GM23338 (cell line): ENCODE measurements at places on chromosomes 7 and 10. TPM values are rescaled to one million over a fixed set of nuclear protein-coding genes. Genes with fewer than 3 reads are reported as not detected.
A peak's percentile ranks its signal among the peaks of the same experiment; 100 is the strongest.

- DNase-seq: peak; percentile 65
Observed at GRCh38 chr7:88758381-88759229, 895 bp upstream of the ZNF804B start.

DNA sequence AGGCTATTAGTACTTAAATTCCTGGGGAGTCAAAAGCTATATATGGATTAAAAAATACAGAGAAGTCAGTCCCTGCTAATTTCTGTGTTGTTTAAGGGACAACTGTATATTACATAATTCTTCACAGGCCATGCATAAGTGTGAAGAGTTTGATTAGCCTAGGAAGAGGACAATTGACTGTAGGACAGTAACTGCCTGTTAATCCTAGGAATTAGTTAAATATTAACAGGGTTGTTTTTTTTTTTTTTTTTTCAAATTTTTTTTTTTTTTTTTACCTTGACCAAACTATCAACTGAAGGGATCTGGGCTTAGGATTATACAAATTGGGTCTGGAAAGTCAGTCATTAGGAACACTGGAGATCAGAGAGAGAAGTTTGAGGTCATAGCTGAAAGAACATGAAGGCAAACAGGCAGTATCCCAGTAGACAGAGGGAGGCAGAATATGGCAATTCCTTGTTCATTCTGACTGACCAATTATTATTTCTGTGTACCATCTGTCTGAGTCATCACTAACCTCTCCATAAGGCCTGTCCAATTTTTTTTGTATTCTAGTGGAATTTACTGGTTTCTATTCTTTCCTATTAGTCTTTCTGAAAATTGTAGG lies 1139.2 kb downstream of the SORCS1 start:
- no peak for DNase-seq

GRCh38 chr10:15106352-15107013 lies 9.3 kb downstream of the RPP38 start:
- DNase-seq: peak; percentile 88

GRCh38 chr7:114922652-114923402 lies 933 bp downstream of the MDFIC start:
- peak; percentile 56 for DNase-seq

DNA sequence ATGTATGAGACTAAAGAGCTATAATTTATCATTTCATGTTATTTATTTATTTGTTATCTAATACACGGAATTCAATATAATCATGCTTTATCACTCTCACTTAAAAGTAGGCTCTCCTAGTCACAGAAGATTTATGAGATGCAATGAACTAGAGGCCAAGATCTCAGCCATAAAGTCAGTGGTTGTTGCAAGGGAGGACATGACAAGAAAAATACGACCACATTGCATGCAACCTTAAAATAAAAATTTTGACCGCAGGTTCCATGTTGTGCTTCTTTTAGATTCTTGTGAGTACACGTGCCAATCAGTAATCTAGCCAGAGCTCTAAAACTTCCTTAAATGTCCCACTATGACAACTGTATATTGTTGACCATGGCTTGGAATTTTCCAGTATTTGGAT lies 75.9 kb upstream of the SP8 start:
- no peak for DNase-seq

DNA sequence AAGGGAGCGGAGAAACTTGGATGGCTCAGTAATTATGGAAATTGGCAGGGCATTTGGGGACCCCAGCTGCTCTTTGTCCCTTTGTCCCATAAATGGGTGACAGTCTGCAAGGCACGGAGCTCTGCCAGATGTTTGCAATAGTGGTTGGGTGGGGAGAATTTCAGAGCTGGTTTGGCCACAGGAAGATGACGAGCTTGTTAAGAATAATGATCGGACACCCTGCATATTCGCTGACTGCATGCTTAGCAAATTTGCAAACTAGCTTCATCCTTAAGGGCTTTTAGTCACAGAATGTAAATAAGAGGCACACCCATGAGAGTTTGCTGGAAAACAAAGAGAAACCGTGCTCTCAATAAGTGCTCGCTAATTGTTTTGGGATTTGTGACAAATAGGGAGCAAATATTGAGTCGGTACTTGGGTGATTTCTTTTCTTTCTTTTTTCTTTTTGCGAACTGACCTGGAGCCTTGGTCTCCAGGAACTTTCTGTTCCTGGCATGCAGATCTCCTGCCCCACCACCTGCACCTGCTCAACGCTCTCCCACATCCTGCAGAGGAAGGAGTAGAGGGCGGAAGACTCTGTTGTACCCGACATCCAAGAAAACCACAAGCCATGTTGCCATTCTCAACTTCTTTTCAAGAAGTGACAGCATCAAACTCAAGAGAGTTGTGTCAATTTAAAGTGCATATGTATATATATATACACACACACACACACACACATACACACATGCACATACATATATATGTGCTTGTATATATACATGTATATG lies 238.9 kb downstream of the CAMK1D start:
- no peak for DNase-seq

DNA sequence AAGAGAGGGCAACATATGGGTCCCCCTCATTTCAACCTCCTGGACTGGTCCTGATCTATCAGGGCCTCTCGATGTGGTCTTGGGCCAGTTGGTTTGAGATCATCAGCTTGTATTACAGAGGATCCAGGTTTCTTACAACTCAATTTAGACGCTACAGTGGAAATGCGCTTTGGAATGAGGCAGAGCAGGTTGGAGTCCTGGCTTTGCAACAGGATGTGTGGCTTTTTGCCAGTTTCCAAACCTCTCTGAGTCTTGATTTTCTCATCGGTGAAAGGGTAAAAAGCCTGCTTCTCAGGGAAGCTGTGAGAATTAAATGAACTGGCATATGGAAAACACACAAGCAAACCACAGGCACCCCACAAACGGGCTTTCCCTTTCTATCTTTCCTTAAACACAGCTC lies 37.5 kb upstream of the MKI67 start:
- DNase-seq: no peak

DNA sequence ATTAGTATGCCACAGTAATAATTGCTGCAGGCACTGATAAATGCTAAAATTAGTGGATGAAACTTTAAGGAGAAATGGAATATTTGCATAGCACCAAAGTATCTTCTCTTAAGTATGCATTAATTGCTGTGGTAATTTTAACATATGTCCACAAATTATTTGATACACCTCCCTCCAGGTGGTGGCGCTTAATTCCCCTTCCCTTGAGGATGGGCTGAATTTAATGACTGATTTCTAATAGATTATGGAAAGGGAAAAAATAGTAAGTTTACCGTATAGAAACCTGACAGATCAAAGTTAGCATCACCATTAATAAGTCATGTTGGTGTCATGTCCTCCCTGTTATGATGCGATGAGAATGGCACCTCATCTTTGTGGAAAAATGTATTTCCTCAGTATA lies 519.2 kb downstream of the TFEC start:
- no peak for DNase-seq

DNA sequence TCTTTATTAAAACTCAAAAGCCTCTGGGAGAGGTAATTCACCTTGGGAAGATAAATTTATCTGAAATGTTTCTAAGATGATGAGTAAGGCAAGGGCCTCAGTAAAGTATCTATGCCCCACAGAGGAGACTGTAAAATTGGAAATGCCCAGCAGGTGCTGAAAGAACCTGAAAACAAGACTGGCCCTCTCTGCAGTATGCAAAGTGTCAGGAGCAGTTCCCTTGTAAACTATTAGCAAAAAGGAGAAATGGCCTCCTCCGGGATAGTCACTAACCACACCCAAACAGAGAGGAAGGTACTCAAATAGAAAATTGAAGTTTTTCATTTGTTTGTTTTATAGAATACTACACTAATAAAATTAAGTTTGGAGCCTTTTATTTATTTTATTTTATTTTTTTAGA lies 81.2 kb downstream of the FZD1 start:
- DNase-seq: no peak

DNA sequence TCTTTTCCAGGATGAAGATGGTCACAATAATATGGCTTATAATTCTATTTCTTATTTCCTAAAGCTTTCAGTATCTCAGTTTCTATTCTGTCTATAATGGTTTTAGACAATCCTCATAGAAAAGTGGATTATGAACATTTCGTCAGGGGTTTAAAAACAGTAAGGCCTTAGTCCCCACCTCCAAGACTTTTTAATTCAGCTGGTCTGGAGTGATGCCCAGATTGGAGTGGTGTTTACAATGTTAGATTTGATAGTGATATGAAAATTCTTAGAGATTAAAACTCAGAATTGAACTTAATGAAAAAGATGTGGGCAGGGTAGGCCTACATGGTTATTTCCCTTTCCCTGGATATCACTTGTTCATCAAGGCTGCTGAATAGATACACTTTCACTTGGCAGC lies 1238.3 kb downstream of the SORCS3 start:
- no peak for DNase-seq

- no peak for DNase-seq
Observed at GRCh38 chr10:24597961-24598360, 125.7 kb downstream of the ARHGAP21 start.

DNA sequence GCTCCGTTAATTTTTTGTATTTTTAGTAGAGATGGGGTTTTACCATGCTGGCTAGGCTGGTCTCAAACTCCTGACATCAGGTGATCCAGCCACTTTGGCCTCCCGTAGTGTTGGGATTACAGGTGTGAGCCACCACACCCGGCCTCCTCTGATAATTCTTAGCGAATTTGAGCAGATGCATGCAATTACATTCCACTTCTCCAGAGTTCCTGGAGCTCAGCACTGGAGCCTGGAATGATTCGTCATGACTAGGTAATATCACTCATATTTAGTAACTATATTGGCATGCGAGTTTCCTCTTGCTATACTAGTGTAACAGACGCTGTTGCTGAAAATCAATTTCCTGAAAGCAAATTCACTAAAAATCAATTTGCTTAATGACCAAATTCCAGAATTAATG lies 86.8 kb downstream of the MKX start:
- no peak for DNase-seq

GRCh38 chr10:30701451-30702173 lies 72.1 kb upstream of the LYZL2 start:
- DNase-seq: no peak

- DNase-seq: no peak
Observed at GRCh38 chr10:32130788-32131187, 74.6 kb upstream of the KIF5B start.

DNA sequence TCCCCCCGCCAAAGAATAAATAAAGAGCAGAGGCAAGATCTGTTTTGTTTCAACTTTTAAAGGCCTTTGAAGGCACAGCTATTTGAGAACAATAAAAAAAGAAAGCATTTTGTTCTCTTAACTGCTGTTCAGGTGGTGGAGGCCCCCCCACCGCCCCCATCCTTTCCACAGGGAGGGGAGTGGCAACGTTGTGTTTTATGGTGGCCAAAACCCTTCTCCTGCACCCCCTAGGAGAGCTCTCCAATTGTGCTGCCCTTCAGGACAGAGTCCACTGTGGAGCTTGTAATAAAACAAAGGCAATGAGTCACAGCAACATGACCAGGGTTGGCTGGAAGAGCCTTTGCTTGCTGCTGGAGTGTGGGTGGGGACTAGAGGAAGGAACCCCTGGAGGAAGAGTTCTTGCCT lies 987.9 kb downstream of the KCNMA1 start:
- no peak for DNase-seq

DNA sequence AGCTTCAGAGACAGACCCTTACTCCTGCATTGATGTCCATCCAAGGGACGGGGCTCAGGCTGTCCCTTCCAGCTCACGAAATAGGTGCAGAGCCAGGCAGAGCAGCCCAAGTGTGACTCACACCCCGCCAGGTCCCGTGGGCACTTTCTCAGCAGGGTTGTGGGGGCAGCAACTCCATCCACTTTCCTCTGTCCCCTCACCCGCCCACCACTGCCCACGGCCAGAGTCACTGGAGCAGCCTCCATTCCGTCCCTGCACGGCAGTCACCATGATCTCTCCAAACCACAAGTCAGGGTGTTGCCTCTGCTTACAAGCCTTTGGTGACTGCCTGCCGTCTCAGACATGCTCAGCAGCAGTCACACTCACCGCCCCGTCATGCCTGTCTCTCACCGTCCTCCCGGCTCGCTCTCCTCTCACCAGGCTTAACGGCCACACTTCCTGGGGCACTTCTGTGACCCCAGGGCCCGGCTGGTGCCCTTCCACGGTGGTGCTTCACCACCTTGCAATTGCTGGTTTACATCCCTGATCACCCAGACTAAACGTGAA lies 39.3 kb downstream of the CALML3 start:
- DNase-seq: no peak

DNA sequence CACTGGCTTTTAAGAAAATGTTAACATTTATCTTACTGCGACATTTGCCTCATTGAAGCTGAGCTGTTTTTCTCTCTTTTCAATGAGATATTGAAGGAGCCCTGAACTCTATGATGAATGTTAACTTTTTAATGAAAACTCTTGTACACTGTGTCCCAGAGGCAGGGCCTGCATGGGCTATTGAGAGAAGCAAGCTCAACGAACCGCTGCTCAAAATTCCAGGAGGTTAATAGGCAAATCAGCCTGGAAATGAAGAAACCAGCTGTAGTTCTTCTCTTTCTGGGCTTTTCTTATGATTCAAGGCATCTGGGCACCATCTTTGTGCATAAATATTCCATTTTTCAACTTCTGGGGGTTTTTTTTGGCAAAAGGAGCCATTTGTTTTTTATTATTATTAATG lies 168.4 kb upstream of the NPVF start:
- no peak for DNase-seq

GRCh38 chr7:92633211-92633906 lies 43.2 kb upstream of the FAM133B start:
- no peak for DNase-seq

GRCh38 chr10:117921421-117921820 lies 125.3 kb downstream of the RAB11FIP2 start:
- DNase-seq: no peak

DNA sequence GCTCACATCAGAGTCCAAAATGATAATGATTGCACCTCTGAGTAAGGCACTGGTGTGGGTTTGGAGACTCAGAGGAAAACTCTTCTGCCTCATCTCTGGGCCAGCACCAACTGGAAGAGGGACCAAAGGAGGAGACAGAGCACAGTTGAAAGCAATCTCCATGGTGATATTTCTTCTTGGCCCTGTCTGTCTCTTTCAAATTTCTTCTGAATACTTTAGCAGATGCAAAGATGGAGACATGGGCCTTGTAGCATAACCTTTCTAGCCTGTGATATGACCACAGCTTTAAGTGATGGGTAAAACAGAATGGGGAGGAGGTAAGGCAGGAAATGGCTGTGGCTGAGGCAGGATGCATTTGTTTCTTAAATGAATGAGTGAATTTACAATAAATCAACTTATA lies 12.2 kb upstream of the GIMAP7 start:
- no peak for DNase-seq

- DNase-seq: no peak
Observed at GRCh38 chr10:113091920-113092319, 141.9 kb downstream of the TCF7L2 start.

- peak; percentile 59 for DNase-seq
Observed at GRCh38 chr10:60735244-60735643, 43.0 kb upstream of the CDK1 start.

The PHKG1 gene
- not detected in 2 replicates for total RNA-seq

The CALY gene
- total RNA-seq: 0.31 and 1.0 TPM in 2 replicates

The PRSS1 gene
- total RNA-seq: not detected in 2 replicates

The CHRM2 gene
- 0.35 TPM in 2 replicates for total RNA-seq

The TUBB8 gene
- total RNA-seq: 1.1 and 1.4 TPM in 2 replicates

The CC2D2B gene
- 0.24 TPM in 1 of 2 replicates, not detected in the other for total RNA-seq

The COX19 gene
- 6.2 and 11.7 TPM in 2 replicates for total RNA-seq

The WNT8B gene
- total RNA-seq: 1.3 and 1.9 TPM in 2 replicates
